AG09309 (cell line): ENCODE measurements at places on chromosomes 2 and 18.

DNA sequence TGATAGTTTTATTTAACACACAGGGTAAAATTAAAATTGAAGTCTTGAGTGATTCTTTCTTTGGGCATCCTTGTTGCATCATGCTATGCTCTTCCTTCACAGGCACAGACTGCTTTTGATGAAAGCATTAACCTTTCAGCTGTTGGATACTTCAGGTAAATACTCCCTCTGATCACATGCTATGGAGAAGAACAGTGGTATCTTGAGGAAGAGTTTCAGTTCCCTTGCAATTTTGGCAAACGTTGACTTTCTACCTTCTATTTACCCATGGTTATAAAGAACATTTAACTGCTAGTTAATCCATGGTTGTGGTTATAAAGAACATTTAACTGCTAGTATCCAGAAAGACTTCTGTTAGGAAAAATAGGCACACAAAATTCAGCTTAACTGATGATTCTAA, 75.7 kb downstream of the AOX1 start:
- DNase-seq: no peak

- DNase-seq: no peak
Observed at GRCh38 chr2:74538881-74539339, 9.2 kb downstream of the HTRA2 start.

GRCh38 chr2:239257511-239257937, 143.3 kb downstream of the HDAC4 start:
- peak; percentile 67 for DNase-seq

- DNase-seq: no peak
Observed at GRCh38 chr18:32424696-32425095, 46.0 kb downstream of the GAREM1 start.

GRCh38 chr2:11032396-11032795, 120.7 kb downstream of the KCNF1 start:
- DNase-seq: no peak

DNA sequence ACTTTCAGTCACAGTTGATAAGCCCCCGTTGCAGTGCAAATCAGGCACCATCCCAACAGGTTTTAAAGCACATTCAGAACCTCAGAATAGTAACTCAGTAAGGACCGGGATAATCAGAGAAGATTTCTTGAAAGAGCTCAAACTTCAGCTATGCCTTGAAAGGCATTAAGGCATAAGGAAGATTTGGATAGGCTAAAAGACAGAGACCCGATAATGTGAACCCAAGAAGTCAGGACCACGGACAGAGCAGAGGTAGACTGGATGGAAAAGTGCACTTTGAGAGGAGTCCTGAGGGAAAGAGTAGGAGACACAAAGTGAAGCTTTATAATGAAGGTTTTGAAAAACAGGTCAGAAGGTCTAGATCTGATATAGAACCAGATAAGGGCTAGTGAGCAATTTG, 36.9 kb upstream of the KLF7 start:
- no peak for DNase-seq

- no peak for DNase-seq
Observed at GRCh38 chr2:20168727-20169696, 55.9 kb downstream of the SDC1 start.

DNA sequence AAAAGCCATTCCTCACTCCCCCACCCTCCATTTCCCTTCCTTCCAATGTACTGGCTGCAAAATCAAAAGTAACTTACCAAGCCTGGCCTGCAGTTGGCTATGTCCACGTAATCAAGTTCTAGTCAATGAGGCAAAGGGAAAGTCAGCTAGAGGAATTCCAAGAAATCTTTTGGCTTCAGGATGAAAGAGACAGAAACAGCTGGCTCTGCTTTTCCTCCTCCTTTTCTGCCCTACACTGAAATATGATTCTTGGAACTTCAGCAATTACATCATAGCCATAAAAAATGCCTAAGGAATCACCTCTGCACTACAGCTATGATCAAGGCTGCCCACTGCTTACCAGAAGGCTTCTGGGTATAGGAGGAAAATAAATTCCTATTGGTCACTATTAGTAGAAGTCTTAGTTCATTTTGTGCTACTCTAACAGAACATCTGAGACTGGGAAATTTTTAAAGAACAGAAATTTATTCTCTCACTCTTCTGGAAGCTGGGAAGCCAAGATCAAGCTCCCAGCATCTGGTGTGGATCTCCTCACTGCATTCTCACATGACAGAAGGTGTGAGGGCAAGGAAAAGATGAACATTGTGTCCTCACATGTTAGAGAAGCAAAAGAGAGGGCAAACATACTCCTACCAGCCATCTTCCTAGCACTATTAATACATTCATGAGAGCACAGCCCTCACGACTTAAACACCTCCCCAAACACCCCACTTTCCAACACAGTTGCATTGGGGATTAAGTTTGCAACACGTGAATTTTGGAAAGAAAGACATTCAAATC, 219.9 kb downstream of the TMX3 start:
- DNase-seq: peak; percentile 89

- DNase-seq: no peak
Observed at GRCh38 chr18:1464444-1465217, 560.0 kb downstream of the ADCYAP1 start.

GRCh38 chr2:162266460-162266760, 23.2 kb upstream of the FAP start:
- DNase-seq: no peak

DNA sequence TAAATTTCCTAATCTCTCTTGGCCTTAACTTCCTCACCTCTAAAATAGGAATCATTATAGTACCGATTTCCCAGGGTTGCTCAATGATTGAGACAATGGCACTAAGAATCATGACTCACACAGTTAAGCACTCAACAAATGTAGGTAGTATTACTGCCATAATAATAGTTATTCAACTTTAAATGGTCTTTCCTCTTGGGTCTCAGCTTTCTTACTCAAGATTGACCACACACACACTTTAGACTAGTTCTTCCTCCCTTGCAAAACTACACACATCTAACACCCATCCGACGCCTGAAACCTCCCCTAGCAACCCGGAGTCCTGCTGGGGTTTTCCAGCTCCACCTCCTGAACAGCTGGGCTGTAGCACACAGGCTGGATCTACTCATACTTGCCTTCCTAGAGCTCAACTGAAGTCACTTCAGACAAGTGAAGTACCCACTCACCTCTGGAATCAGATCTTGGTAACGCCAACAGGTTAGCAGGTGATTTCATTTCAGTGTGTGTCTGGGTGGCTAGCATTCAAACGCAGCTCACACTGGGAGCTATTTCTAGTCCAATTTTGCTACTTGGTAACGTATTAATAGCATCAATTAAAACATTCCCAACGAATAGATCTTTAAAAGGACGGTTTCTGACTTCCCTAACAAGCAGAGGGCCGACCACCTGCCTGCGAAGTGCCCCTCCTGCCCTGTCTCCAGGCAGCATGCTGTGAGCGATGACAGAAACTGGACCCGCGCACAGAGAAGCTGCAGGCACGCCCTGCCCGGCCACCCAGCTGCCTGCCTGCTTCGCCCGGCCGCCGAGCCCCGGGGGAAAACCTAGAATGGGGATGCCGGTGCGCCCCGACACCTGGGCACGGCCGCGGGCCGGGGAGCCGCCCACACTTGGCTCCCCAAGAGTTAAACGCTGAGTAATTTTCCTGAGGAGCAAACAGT, 1.1 kb downstream of the UXS1 start:
- DNase-seq: peak; percentile 88

DNA sequence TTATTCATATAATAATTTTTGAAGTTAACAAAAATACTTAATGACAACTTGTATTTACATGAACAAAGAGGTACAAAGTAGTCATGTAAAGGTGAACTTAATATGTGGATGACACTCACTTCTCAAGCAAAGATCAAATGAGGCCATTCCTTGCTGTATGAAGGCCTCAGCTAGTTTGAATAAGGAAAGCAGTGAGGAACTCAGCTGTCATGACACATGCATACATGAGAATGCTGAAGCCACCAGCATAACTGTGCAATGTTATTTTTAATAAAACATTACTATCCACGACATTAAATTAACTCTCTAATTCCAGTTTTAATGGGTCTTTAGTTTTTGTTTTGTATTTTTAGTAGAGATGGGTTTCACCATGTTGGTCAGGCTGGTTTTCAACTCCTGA, 102.9 kb downstream of the CDH2 start:
- DNase-seq: no peak

DNA sequence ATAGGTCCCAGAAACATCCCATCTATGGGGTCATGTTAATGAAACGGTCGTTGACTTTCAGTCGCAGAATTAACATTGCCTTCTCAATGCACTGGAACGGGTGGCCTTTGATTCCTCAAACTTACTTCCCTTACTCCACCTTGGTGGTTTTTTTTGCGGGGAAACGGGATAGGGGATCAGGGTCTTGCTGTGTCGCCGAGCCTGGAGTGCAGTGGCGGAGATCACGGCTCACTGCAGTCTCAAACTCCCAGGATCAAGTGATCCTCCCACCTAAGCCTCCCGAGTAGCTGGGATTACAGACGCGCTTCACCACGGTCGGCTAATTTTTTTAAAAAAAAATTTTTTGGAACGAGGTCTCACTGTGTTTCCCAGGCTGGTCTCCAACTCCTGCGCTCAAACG, 754 bp downstream of the ATG16L1 start:
- no peak for DNase-seq

DNA sequence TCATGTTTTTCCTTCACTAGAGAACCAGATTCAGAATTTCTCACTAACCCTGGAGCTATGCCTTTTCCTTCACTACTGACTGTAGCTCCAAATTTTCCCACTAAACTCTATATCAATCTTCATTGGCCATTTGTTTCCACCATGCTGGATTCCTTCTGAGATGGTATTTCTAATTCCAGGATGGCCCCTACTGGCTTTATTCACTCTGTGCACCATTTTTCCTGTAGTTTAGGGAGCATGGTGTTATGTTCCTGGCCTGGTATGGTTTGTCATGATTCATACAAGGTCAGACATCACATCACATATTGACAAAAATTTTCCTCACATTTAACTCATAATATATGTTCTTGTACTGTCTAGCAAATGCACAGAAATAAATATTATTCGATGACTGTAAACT, 229.2 kb upstream of the TFPI start:
- DNase-seq: no peak

GRCh38 chr2:118689874-118690273, 157.6 kb downstream of the EN1 start:
- DNase-seq: no peak

DNA sequence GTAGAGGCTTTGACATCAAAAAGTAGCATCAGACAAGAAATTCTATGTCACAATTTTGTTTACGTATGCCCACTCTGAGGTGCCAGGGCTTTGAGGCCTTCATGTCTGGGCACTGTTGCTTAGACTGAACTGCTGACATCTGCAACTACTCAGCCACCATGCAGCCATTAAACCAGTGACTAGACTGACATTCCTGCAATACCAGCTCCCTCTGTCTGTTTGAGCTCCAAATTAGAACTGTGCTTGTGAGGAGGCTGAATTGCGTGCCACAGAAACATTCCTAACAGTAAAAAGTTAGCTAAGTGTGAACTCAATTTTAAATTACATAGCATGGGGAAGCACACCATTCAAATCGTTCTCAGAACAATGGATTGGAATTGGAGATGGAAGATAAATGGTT, 163.2 kb downstream of the INSIG2 start:
- DNase-seq: peak; percentile 55

GRCh38 chr2:30410217-30410616, 36.8 kb upstream of the LCLAT1 start:
- no peak for DNase-seq

DNA sequence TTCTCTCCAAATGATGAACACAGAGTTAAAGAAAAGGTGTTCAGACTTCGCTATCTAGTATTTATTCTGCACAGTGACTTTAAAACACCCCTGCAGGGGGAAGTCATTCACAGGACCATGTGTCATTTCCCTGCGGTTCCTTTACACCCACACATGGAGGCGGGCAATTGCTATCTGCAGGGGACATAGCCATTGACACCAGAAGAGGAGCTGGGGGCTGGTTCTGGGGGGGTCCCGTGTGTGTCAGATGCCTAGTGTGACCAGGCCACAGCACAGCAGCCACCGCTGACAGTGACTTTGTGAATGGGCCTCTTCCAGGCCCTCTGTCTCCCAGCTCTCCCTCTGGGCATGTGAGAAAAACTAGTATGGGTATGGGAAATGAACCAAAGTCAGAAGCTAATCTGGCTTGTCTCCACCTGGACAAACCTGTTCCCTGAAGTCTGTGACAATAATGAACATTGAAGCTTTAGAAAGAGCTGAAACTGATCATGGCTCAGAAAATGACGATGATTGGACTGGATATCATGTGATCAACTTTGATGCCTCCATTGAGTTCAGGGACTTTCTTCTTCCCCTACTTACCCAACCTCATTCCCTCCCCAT, 7.5 kb upstream of the GBX2 start:
- no peak for DNase-seq

GRCh38 chr2:156321243-156321904, 11.1 kb downstream of the NR4A2 start:
- DNase-seq: no peak

DNA sequence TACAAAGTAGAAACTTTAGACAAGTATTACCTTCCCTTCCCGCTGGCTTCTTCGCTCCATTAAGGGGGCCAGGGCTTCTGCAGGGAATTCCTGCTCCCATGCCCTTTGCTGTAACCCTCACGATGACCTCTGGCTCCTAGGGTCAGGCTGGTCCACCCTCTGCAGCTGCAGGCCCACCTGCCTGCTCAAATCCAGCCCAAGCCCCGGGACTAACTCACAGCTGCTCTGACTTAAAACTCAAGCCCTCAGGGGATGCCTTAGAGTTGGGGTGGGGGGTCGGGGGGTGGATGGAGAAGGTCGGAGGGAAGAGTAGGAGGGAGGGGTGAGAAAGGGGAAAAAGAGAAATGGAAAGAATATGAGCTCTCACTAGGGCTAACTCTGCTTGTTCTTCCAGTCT, 4.9 kb downstream of the IGFBP5 start:
- no peak for DNase-seq

GRCh38 chr2:28209864-28210263, 182.8 kb upstream of the FOSL2 start:
- DNase-seq: no peak

DNA sequence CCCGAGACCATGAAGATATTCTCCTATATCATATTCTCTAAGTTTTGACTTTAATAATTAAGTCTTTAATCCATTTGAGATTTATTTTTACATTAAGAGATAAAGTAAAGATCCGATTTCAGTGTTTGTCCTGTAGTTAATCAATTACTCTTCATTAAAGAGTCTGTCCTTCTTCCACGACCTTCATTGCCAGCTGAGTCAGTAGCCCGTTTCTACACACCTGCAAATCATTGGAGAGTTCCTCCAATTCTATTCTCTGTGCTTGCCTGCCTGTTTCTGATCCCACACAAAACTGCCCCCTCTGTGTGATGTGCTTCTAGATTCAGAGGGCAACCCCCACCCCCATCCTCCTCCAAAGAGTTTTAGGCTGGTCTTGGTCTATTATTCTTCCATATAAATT, 119.2 kb downstream of the KCNF1 start:
- DNase-seq: no peak

- no peak for DNase-seq
Observed at GRCh38 chr2:50751311-50752031, 280.5 kb downstream of the NRXN1 start.

- no peak for DNase-seq
Observed at GRCh38 chr2:85619617-85620016, 3.6 kb downstream of the USP39 start.

- no peak for DNase-seq
Observed at GRCh38 chr2:225486236-225486635, 86.7 kb downstream of the NYAP2 start.
